ENCODE measurements at places on chromosomes 12 and 14.

DNA sequence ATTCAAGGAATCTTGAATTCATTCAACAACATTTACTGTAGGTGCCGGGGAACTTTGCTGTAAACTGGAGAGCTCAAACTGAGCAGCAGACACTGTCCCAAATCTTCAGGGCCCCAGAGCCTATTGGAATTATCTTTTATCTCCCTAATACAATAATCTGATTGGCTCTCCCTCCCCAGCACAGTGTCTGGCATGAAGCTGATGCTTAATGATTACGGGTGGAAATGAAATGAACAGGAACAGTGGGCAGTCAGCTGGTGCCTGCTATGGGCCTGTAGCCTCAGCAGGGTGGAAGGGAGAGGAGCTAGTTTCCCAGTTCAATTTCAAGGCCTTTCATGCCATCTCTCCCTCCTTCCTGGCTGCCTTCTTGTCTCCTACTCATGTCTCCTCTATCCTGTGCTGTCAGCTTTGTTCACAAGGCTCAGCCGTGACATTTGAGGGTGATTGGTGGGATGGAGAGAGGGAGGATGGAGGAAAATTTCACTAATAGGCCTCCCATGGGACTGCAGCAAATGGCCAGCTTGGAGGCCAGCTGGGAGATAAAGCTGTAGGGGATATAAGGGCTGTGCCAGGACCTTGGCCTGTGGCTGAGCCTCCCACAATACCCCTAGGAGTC, 4.3 kb upstream of the RAPGEF3 start:
- DNase-seq = no peak

DNA sequence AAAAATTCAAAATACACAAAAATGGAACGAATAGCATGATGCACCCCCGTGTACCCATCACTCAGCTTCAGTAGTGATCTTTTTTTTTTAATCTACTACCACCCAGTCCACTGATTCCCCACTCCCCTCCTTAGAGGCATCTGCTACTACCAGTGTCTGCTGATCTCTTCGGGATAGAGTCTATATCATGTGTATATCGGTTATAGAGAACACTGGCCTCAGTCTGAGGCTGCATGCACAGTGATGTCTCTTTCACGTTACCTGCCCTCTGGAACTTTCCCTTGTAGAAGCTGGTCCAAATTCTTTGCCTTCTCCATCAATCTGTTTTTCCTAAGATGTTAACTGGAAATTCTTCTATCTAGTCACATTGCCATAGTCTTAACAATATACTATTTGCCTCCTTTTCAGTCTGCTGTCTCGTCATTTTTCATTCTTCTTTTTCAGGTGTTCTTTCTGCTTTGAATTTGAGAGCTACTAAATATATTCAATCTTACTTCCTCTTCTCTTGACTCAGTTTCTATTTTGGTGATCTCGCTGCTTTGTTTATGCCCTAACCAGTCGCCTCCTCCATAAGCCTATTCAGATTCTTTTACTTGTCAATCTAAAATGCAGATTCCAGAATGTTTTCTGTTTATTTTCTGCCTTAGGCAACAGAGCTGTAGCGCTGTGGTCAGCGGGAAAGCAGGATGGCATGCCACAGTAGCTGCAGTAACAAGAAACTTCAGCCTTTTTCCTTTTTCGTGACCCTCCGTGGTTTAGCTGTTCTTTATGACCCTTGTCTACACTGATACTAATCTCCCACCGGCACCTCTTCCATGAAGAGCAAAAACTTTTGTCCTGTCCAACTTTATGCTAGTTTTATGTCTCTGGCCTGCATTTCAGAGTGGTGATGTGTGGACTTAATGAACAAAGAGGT, 67.0 kb downstream of the FBXW8 start:
- no peak for DNase-seq

DNA sequence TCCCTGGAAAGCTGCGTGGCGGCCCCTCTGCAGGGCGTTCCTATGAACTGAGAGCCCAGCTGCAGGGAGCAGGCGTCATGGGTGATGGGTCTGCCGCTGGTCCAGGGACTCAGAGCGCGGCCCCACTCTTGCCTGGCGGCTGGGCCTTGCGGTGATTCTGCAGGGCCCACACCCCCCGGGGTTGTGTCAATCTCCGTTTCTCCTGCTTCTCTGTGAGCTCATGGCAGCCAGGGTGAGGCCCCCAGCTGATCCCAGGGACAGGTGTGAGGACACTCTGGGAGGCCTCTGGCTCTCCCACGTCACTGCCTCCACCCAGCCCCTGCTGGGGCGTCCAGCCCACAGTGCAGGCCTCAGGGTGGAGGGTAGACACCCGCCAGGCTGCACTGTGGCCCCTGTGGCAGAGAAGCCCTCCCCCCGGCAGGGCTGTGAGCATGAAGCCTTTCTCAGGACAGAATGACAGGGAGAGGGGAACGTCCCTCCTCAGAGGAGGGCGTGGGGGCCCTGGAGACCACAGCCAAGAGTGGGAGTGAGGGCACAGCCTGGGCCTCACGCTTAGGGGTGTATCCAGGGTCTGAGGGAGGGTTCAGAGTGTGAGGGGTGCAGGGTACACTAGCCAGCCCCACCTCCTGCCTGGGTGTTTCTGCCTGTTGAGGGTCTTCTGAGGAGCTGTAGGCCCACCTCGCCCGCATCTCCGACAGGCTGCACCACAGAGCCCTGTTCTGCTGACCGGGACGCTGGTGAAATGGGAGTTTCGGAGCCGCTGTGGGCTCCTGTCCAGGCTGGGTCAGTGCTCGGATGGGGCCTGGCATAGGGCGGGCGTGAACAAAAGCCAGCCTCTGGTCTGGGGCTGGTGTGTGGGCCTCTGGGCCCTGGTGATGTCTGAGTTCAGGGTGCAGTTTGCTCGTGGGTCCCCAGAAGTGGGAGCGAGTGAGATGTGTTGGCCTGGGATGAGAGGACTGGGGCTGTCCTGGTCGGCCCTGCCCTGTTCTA, 26.7 kb upstream of the CRIP2 start:
- DNase-seq = no peak

DNA sequence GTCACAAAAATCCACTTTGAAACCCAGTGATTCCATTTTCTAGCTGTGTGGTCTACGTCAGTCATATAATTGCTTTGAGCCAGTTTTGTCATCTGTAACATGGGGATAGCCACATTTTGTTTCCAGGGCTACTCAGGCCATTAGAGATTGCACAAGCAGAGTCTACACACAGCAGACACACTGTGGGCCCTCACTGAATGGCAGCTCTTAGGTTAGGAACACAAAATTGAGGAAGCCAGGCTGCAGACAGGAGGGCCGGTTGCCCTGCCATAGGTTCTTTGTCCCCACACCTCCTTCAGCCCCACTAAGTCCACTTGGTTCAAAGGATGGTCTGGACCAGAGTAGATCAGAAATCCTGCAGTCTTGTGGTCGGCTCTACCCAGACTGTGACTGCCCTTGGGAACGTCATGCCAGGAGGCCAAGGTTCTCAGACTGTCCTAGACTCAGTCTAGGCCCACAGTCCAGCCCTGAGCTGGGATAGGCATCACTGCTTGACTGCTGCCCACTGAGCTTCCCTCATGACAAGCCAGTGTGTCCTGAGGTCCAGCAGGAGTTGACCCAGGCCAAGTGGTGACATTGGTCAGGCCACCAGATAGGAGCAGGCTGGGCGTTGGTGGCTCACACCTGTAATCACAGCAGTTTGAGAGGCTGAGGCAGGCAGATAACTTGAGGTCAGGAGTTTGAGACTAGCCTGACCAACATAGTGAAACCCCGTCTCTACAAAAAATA, 3.8 kb upstream of the MYH7 start:
- DNase-seq = no peak

DNA sequence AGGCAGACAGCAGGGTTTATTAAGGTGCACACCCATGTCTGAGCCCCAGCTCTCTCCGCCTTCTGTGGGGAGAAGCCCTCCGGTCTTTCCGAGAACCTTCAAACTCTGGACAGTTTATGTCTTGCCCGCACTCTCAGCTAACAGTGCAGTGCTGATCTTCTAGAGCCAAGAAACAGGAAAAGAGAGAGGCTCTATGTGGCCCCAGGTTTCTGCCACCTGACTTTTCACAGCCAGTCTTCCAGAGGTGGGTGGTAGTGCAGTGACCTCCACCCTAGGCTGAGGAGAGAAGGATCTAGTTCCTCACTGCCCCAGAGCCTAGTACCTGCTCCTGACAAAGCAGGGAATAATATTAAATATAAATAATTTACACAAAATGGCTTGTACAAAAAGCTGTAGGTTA, 4.0 kb upstream of the SLC22A17 start:
- DNase-seq = no peak

- no peak for DNase-seq
These were observed 26.8 kb downstream of the GNPTAB start for GRCh38 chr12:101803978-101804377.

GRCh38 chr12:57632958-57633840, at the start of gene B4GALNT1:
B4GALNT1 (minus strand) TSS chr12:57633201; CDS start chr12:57632132, 1,069 bp downstream.
- peak; percentile 39 for DNase-seq

- DNase-seq = peak; percentile 41
These were observed 19.5 kb downstream of the DICER1 start for GRCh38 chr14:95137804-95138167.

DNA sequence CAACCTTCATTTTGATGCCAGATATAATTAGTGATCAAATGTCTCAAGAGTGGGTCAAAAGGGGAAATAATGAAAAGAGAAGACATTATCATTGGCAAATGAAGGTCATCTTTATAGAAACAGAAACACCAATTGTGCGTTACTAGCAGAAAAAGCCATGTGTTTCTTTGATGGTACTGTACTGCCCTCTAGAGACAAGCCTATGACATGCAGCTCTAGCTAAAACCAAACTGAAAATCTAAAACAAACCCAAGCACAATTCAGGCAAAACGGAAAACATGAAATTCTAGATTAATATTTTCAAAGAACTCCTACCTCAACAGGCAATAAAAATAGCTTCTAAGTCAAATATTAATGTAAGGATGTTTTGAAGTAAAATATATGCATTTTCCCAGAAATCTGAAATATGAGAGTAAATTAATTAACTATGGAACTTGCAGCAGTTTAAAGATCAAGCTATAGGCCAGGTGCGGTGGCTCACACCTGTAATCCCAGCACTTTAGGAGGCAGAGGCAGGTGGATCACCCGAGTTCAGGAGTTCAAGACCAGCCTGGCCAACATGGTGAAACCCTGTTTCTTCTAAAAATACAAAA, 115.4 kb downstream of the KLHL28 start:
- DNase-seq = peak; percentile 60
